Esophagus muscularis mucosa (tissue), 4 donors: ENCODE measurements at places on chromosomes 13 and 19. TPM values are rescaled to one million over a fixed set of nuclear protein-coding genes. Genes with fewer than 3 reads are reported as not detected.

DNA sequence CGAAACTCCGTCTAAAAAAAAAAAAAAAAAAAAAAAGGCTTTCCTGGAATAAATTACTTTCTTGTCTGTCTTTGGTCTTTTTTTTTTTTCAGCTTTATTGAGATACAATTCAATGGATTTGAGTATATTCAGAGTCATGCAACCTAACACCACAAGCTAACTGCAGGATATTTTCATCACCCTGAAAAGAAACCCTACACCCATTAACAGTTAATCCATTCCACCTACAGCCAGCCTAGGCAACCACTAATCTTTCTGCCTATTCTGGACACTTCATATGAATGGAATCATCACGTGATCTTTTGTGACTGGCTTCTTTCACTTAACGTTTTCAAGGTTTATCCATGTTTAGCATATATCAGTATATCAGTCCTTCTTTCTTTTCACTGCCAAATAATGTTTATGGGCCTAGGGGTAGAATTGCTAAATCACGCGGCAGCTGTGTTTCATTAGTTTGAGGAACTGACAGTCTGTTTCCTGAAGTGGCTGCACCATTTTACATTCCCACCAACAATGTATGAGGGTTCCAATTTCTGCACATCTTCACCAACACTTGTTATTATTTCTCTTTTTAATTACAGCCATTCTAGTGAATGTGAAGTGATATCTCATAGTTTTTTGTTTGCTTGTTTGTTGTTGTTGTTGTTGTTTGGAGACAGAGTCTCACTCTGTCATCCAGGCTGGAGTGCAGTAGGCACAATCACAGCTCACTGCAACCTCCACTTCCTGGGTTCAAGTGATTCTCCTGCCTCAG is 19.9 kb downstream of the LRFN3 start:
- no peak for DNase-seq
- no peaks in the 10 kb centered on the region for H3K36me3 ChIP-seq
- H3K27me3 ChIP-seq: peaks cover 15% of the 10 kb centered on the region
- no peak overlapping the region for H3K27ac ChIP-seq

DNA sequence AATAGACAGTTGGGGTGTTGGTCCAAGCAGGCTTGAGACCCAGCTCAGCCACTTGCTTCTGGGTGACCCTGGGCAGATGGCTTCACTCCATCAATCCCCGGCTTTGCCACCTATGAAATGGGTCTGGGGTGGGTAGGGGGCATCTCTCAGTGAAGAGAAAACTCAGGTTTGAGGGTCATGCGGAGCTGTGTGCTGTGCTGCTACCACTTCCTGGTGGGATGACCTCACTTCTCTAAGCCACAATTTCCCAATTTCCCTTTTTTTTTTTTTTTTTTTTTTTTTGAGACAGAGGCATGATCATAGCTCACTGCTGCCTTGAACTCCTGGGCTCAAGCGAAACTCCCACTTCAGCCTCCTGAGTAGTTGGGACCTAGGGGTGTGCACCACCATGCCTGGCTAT is 4.6 kb upstream of the PLAUR start:
- DNase-seq: no peak
- peaks cover 13% of the 10 kb centered on the region for H3K4me1 ChIP-seq
- no peak overlapping the region for H3K4me3 ChIP-seq

GRCh38 chr13:51134763-51135365 is 23.8 kb upstream of the C13orf42 start:
- no peaks in the 10 kb centered on the region for H3K4me1 ChIP-seq
- H3K27me3 ChIP-seq: no peaks in the 10 kb centered on the region
- no peak for DNase-seq
- H3K36me3 ChIP-seq: no peaks in the 10 kb centered on the region

DNA sequence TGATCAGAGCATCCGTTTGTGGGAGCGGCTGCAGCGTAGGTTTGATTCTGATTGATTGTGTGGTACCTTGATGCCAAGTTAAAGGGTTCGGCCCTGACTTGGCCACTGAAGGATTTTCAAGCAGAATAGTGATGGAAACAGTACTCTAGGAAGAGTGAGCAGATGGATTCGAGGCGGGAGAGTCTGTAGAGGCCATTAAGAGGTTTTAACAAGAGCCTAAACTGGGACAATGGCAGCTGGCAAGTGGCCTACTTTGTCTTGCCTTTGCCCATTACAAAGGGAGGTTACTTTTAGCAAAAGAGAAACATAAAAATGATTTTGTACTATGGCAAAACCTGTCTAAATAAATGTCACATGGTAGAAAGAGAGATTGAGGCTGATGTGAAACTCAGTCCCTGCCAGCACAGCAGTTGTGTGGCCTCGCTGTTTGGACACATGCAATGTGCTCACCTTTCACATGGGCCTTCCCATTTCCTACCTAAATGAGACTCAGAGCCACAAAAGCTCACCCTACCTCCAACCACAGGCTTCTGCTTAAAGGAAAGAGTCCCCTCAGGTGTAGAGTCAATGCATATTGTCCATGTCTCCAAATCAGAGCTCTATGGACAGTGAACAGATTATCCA is 62.4 kb upstream of the RAP2A start:
- peaks cover 34% of the 10 kb centered on the region for H3K4me1 ChIP-seq
- no peak for DNase-seq
- H3K4me3 ChIP-seq: no peak overlapping the region
- H3K36me3 ChIP-seq: peaks cover 50% of the 10 kb centered on the region

- H3K27me3 ChIP-seq: no peaks in the 10 kb centered on the region
- H3K4me1 ChIP-seq: peaks cover 15% of the 10 kb centered on the region
- no peak overlapping the region for H3K4me3 ChIP-seq
- no peak overlapping the region for H3K27ac ChIP-seq
- H3K36me3 ChIP-seq: peaks cover 43% of the 10 kb centered on the region
- no peak for DNase-seq
These were observed 5.5 kb upstream of the NDUFS7 start for GRCh38 chr19:1377965-1378785.

DNA sequence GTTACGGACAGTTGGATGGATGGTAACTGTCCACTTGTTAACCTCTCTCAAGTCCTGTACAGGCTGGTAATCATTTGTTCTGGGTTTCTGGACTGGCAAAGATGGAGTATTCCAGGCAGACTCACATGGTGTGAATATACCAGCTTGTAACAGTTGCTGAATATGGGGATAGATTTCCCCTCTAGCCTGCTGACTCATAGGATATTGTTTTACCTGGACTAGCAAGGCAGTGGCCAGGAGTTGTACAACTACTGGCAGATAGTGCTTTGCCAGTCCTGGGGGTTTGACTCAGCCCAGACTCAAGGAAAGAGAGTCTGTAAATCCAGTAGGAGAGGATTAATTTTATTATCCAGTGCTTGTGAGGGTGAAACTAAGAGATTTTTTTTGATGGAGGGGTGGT is 74.0 kb downstream of the ZNF100 start:
- H3K27me3 ChIP-seq: no peaks in the 10 kb centered on the region
- no peak for DNase-seq
- H3K27ac ChIP-seq: no peak overlapping the region
- H3K4me3 ChIP-seq: no peak overlapping the region
- peaks cover 15% of the 10 kb centered on the region for H3K4me1 ChIP-seq
- H3K36me3 ChIP-seq: no peaks in the 10 kb centered on the region

DNA sequence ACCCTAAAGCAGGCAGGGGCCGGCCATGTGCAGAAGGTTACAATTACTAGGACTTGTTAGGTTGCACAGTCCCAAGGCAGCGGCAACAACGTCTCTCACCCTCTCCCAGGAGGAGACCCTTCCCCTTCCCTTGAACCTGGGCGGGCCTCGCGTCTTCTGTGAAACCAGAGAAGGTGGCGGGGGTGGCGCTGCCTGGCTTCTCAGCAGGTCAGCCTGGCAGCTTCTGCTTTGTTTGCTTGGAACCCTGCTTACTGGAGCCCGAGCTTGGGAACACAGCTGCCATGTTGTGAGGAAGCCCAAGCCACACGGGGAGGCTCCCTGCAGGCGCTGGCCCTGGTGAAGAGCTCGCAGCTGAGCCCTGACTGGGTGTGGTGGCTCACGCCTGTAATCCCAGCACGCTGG is 15.5 kb downstream of the MKNK2 start:
- DNase-seq: no peak
- no peaks in the 10 kb centered on the region for H3K27me3 ChIP-seq
- no peak overlapping the region for H3K27ac ChIP-seq
- peaks cover 67% of the 10 kb centered on the region for H3K4me1 ChIP-seq
- no peak overlapping the region for H3K4me3 ChIP-seq

The CAPN12 gene
- 1.7 TPM for total RNA-seq

The TICAM1 gene
- total RNA-seq: 8.0 TPM

The CLASRP gene
- 29.9 TPM for total RNA-seq

The ADM5 gene
- 0.83 TPM for total RNA-seq

The CABP5 gene
- total RNA-seq: not detected

The SIX5 gene
- 18.2 TPM for total RNA-seq
